Activated CD4-positive, alpha-beta memory T cell treated with anti-CD3 and anti-CD28 coated beads for 36 hours (primary cell): ENCODE measurements at places on chromosomes 5 and 9. TPM values are rescaled to one million over a fixed set of nuclear protein-coding genes. Genes with fewer than 3 reads are reported as not detected.

N4BP3 gene
- 3.2 TPM for total RNA-seq

PCDHB2 gene
- total RNA-seq, result not detected

TRIP13 gene
- total RNA-seq, result 32.4 TPM

NDST1 gene
- 2.6 TPM for total RNA-seq

PFN3 gene
- not detected for total RNA-seq

NIPAL4 gene
- total RNA-seq, result 2.5 TPM

ADAMTS13 gene
- 2.4 TPM for total RNA-seq

SPINK7 gene
- total RNA-seq, result not detected

ZNG1F gene
- total RNA-seq, result 7.4 TPM

MLANA gene
- not detected for total RNA-seq

OTP gene
- total RNA-seq, result not detected

GRCh38 chr5:154778534-154778933 lies 23.4 kb downstream of the LARP1 start:
- DNase-seq, result no peak

GRCh38 chr5:438481-438981 lies 4.4 kb upstream of the EXOC3 start:
- no peak for DNase-seq

GRCh38 chr5:156109317-156110023 lies 217.5 kb upstream of the SGCD start:
- DNase-seq, result no peak

GRCh38 chr5:13187186-13187585 lies 757.3 kb downstream of the DNAH5 start:
- no peak for DNase-seq

DNA sequence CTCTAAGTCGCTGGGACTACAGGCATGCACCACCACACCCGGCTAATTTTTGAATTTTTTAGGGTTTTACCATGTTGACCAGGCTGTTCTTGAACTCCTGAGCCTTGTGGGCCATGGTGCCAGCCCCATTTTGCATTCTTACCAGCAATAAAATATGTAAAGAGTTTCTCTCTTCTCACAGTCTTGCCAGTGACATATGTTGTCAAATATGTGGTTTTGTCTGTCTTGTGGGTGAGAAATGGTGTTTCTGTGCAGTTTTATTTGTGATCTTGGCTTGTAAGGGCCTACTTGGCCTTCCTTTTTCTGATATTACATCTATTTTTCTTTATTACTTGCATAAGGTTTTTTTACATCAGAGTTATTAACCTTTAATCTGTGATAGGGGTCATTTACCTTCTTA lies 47.1 kb downstream of the SPIN1 start:
- no peak for DNase-seq

- no peak for DNase-seq
Measured at GRCh38 chr5:168013546-168013945, 277.9 kb upstream of the WWC1 start.

DNA sequence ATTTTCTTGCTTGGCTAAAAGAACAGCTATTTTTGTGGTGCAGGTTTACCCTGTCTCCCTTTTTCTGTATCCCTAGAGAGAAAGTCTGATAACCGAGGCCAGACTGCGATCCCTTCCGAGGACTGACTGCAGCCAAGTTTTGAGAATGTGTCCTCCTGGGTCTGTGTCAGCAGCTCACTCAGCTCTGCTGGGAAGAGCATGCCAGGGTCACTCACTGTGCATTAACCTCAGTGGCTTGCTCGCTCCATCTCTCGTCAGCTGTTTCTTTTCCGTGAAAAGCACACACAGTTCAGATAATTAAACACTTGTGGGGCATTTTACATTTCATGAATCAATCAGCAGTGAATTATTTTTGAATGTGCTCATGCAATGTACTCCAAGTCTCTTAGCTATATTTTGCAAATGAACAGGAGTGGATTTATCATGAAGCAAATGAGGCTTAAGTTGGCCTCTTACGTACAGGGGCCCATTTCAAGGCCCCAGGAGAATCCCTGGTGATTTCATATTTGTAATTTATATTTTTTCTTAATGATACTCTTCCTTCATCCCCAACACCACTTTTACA lies 252.1 kb downstream of the SMARCA2 start:
- DNase-seq, result no peak

DNA sequence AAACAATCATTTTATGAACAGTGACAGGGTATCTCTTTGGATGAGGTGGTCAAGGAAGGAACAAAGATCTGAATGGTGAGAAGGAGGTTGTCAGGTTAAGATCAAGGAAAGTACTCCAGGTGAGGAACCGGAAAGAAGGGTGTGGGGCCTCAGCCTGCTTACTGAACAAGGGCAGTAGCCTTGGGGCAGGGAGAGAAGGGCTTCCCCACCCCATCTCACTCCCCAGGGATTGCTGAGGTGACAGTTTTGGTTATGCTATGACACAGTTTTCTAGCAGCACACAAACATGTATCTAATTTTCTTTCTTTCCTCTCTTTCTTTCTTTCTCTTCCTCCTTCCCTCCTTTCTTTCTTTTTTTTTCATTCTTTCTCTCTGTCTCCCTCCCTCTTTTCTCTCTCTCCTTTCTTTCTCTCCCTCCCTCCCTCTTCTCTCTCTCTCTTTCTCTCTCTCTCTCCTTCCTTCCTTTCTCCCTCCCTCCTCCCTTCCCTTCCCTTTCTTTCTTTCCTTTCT lies 4.1 kb upstream of the HDHD3 start:
- peak; percentile 44 for DNase-seq

- no peak for DNase-seq
Measured at GRCh38 chr5:41172012-41172411, 41.3 kb downstream of the C6 start.

DNA sequence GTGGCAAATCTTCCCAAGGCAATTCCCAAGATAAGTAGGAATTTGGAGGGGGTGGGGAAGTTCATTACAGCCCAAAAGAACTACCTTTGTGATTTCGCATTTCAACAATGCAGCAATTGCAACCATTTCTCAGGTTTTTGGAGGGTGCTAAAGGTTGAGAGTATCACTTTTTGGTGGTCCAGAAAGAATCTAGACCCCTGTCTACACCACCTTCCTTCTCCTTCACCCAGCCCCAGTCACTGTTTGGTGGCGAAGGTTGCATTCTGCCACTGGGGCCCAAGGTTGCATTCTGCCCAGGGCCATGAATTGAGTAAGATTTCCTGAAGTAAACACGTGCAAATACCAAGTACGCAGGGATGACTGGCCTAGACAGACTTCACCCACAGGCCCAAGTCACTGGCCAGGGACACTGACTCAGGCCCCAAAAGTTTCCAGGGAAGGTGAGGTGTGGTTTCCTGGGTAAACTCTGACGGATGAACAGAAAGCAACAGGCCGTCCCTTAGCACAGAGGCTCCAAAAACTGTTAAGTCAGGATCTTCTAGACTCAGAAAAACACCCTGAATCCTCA lies 5.7 kb downstream of the PDE6A start:
- peak; percentile 41 for DNase-seq

- DNase-seq, result no peak
Measured at GRCh38 chr5:116409591-116410296, 164.9 kb downstream of the SEMA6A start.

- no peak for DNase-seq
Measured at GRCh38 chr5:32315221-32316014, 2.7 kb upstream of the MTMR12 start.

- DNase-seq, result no peak
Measured at GRCh38 chr5:1345876-1346626, 1.2 kb upstream of the CLPTM1L start.

DNA sequence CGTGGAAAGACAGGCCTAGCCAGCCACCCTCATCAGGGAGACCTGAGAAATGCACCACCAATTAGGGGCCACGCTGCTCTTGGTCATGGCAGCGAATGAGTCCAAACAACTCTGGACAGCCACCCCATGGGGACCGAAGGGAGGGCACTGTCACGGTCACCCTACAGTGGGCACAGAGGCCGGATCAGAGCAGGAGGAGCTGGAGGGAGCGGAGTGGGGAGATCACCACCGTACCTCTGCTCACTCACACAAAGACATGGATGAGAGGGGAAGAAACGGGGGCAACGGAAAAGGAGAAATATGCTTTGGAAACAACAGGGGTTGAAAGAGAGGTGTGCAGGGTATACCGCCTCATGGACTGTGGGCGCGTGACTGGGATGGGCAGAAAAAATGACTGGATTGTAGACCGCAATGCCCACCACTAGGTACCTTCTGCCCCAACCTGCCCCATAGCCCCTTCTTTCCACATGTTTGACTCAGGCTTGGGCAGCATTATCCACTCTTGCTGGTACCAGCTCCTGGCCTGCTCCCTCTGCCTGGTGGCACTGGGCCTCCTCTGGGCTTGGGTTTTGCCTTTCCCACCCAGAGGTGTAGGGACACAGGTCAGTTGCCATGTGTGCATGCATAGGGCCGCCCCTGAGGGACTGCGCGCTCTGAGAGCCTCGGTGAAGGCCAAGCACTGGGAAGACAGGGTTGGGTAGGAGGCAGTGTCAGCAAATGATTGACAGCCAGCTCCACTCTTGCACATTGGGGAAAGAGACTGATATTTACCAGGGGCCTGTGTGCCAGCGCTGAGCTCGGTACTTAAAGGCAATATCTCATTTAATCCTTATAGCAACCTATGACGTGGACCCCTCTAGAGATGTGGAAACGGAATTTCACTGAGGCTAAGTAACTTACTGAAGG lies 76.6 kb downstream of the CRB2 start:
- no peak for DNase-seq

GRCh38 chr5:17189381-17190036 lies 27.9 kb upstream of the BASP1 start:
- peak; percentile 64 for DNase-seq

DNA sequence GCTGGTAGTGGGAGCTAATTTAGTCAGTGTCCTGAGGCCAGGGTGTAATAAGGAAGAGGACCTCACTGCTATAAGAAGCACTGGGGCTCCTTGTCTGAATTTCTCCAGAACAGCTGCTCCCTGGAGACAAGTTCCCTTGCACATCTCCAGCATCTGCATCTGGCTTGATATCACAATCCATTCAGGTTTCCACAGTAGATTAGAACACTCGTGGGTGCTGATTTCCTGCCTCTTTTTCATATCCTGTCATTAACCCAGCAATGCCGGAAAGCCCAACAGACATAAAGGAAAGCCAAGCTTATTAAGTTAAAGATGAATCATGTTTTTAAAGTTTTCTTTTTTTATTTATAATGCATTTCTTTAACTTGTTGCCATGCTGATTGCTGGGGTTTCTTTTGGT lies 232.3 kb upstream of the WWC1 start:
- DNase-seq, result no peak

DNA sequence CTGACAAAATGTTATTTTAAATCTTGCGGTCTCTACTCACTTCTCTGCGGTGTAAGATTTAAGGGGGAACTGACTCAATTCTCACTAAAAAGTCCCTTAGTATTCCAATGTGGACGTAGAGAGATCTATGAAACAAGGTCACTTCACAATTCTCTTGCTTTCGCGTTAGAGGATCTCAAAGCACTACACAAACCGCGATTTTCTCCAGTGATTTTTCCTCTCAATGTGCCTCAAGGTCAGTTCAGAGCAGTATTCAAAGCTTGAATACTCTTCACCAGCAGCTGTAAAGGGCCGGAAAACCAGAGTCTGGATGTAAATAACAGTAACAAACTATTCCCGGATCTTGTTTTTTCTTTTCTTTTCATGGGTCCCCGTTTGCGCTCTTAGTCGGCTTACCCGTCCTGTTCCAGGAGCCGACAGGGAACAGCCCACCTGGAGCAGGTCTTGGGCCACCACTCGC lies 128.2 kb downstream of the TMEM161B start:
- no peak for DNase-seq

DNA sequence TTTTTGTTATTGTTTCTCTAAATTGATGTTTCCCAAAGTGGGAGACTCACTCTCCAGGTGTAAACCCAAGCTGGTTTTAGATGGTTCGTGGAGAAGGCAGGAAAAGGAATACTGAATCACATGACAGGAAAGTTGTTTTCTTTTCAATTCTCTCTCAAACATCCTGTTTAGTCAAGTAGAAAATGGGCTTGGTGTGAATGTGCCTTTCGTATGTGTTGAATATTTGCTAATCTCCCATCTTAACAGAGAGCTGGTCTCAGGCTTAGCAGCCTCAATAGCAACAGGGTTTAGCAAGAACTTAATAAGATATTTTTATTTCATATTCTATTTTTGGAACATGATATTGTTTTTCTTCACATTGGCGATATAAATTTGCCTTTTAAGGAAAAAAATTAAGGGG lies 119.7 kb downstream of the INSYN2B start:
- no peak for DNase-seq

DNA sequence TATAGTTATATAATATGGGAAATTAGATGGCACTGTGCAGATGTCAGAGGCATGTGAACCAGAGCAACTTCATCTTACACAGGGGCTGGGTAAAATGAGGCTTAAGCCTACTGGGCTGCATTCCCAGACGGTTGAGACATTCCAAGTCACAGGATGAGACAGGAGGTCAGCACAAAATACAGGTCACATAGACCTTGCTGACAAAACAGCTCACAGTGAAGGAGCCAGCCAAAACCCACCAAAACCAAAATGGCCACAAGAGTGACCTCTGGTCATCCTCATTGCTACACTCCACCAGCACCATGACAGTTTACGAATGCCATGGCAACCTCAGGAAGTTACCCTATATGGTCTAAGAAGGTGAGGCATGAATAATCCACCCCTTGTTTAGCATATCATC lies 479.4 kb downstream of the TLR4 start:
- DNase-seq, result no peak

DNA sequence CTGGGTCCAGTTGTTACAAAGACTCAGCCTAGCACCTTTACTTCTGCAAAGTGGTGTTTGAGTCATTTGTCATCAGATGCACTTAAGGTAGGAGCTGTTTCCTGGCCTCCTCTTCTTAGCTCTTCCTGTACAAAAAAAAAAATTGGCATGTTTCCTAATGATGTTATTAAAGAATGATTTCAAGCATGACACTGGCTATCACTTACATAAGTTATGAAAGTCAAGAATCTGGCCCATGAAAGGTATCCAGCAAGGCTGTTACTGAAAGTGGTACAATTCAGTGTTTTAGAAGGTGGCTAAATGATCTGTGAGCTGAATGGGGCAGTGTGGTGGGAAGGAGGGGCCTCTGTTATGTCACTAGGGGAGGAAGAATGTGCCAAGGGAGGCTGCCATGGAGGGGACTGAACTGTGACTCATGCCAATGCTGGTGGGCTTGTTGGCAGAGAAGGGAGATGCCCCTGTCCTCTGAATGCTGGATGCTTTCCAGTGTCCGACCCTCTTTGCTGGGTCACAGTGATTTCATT lies 175.1 kb upstream of the MAP1B start:
- no peak for DNase-seq
